HFFc6 (cell line): ENCODE measurements at places on chromosomes 1 and 21.

- DNase-seq = no peak
Measured at GRCh38 chr1:93394514-93394913, 48.8 kb downstream of the DR1 start.

DNA sequence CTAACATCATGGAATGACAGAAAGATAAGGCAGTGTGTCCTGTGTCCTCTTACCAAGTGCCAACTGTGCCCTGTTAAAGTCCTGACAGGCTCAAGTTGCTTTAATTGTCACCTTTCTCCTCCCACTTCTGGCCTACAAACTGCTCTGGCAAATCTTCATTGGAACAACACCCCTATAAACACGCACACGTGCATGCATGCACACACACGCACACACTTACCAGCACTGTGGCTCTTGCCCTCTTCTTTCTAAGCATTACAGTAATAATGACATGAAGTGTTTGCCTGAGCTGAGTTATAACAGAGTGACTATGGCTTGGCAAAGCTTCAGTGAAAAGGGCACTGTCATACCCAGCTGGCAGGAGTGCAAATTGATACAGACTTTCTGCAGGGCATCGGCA lies 82.3 kb upstream of the SYT6 start:
- DNase-seq = no peak

GRCh38 chr21:17482928-17483327 lies 29.9 kb upstream of the CXADR start:
- DNase-seq = no peak

GRCh38 chr1:15942661-15943327 lies 33.1 kb downstream of the ZBTB17 start:
- no peak for DNase-seq

GRCh38 chr1:204989266-204990058 lies 53.5 kb upstream of the CNTN2 start:
- peak; percentile 55 for DNase-seq

GRCh38 chr1:37606481-37607263 lies 10.9 kb upstream of the GNL2 start:
- DNase-seq = peak; percentile 12

- no peak for DNase-seq
Measured at GRCh38 chr21:38182370-38182985, 74.3 kb upstream of the KCNJ15 start.

- DNase-seq = no peak
Measured at GRCh38 chr1:89198491-89199072, at the start of gene GBP4. GBP4 (minus strand) TSS chr1:89198942; CDS start chr1:89198834, 108 bp downstream.

DNA sequence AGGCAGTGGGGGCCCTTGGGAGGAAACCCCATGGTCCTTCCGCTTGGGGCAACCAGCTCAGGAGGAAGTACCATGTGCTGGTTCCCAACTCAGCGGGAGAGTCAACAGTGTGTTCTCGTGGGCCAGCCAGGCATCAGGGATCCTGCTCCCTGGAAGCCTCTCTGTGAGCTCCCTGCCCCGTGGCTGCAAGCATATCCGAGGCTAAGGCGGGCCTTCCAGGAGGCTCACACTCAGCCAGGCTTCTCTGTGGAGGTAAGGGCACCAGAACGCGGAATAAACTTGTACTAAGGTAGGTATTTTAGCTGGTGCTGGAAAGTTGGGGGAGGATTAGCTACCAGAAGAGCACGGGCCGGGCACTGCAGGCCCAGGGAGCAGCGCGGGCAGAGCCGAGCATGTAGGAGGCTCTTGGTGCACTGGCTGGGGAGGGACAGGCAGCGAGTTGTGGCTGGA lies 74.7 kb upstream of the POU3F1 start:
- DNase-seq = no peak

GRCh38 chr1:69109277-69109676 lies 458.4 kb upstream of the LRRC7 start:
- DNase-seq = no peak

- DNase-seq = no peak
Measured at GRCh38 chr1:246530482-246530881, 23.4 kb upstream of the SMYD3 start.

DNA sequence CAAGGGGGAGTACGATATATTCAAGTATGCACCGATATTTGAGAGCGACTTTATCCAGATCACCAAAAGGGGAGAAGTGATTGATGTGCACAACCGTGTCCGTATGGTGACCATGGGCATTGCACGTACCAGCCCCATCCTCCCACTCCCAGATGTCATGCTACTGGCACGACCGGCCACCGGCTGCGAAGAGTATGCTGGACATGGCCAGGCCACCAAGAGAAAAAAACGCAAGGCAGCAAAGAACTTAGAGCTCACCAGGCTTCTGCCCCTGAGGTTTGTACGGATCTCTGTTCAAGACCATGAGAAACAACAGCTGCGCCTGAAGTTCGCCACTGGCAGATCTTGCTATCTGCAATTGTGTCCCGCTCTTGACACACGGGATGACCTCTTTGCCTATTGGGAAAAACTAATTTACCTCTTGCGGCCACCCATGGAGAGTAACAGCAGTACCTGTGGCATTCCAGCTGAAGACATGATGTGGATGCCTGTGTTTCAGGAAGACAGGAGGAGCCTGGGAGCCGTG lies 16.5 kb downstream of the ATF3 start:
- no peak for DNase-seq

GRCh38 chr1:41434306-41434705 lies 50.2 kb downstream of the EDN2 start:
- no peak for DNase-seq

DNA sequence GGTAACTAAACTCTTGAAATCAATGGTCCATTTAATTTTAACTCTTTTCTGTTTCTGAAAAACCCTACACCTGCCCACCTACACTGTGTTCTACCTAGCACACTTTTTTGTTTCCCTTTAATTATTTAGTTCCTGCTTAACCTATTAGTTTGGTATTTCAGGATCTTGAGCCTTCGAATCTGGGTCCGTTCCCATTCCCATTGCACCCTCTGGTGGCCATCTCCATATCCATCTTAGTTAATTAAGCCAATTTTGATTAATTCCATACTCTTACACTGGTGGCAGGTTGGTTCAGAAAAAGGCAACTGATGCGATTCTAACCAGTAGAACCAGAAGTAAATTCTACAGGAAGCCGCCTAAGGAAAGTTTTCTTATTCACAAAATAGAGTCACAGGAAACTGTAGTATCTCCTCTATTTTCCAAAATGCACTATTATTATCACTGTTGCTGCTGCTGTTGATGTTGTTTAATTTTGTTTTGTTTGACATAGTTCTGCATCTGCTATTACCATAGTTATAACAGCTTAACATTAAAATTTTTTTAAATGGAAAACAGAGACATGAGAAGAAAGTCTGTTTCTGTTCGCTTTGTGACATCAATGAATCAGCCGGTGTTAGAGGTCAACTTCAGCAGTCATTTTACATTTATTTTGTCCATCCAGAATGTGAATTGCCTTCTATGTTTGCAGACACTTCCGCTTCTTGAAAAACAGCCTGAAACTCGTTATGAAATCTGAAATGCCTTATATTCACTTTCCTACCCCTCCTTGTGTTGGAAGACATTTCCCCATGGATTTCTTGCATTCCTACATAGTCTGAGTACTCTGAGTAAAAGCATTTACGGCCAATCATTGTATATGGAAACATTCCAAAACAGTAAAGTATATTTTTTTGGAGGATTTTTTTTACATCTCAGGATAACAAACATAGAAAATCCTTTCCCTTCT lies 115.5 kb upstream of the NCAM2 start:
- no peak for DNase-seq

- DNase-seq = no peak
Measured at GRCh38 chr1:208924928-208925327, 658.6 kb upstream of the CAMK1G start.

DNA sequence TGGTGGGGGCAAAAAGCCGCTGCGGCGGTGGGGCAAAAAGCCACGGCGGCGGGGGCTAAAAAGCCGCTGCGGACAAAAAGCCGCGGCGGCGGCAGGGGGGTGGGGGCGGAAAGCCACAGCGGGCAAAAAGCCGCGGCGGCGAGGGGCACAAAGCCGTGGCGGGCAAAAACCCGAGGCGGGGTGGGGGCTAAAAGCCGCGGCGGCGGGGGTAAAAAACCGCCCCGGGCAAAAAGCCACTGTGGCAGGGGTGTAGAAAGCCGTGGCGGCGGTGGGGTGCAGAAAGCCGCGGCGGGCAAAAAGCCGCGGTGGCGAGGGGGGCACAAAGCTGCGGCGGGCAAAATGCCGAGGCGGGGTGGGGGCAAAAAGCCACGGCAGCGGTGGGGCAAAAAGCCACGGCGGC lies 3901.8 kb downstream of the SRGAP2C start:
- no peak for DNase-seq

GRCh38 chr1:29547300-29547699 lies 311.0 kb downstream of the PTPRU start:
- DNase-seq = no peak

GRCh38 chr1:38693759-38694158 lies 165.8 kb downstream of the RRAGC start:
- no peak for DNase-seq

DNA sequence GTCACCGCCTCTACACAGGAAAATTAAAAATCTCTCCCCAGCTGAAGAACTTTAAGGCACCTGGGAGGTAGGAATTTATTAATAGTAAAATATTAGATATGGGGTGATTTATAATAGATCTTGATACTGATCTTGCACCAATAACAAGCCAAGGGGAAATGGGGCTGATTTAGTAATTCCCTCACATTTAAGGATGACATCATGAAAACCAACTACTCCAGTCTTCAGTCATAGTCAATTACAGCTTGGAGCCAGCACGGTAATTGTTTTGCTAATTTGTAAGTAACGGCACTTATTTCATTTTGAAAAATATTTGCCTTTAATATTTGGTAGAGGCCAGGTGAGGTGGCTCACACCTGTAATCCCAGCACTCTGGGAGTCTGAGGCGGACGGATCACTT lies 92.8 kb downstream of the TGFBR3 start:
- no peak for DNase-seq

DNA sequence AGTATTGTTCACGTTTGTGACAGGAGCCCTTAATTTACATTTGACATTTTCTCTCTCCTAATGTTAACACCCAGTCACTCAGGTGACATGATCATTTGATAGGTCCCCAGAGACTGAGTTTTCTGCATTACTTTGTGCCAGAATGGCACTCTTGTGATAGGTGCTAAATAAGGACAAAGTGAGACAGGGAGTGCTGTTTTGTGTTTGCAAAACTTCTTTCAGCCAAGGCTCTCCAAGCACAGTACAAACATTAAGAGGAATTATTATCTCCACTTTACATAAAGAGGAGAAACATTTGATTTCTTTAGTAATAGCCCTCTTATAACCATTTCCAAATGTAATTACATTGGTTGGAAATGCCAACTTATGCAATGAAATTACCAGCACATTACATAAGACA lies 355.2 kb downstream of the NTNG1 start:
- DNase-seq = no peak

DNA sequence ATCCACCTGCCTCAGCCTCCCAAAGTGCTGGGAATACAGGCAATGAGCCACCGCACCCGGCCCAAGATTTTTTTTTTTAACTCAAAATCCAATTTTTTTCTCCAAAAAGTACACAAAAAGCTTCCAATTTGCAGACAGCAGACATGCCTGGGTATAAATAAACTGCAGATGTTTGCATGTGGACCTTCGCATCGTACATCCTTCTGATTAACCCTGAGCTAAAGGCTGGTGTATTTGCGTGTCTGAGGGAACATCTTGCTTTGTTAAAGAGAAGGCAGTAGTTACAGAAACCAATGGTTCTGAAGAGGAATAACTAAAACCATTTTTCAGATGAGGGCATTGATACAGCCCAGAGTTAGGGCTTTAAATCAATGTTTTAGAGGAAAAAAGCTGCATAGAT lies 12.7 kb downstream of the BCAR3 start:
- no peak for DNase-seq

GRCh38 chr21:43911935-43912487 lies 47.0 kb downstream of the AGPAT3 start:
- no peak for DNase-seq

GRCh38 chr1:25771221-25772114 lies 28.5 kb upstream of the SELENON start:
- DNase-seq = no peak

GRCh38 chr21:39121600-39122355 lies 61.5 kb downstream of the PSMG1 start:
- no peak for DNase-seq

- DNase-seq = no peak
Measured at GRCh38 chr1:173187671-173188237, 19.4 kb downstream of the TNFSF4 start.

GRCh38 chr1:223478606-223479005 lies 85.4 kb downstream of the CCDC185 start:
- no peak for DNase-seq

DNA sequence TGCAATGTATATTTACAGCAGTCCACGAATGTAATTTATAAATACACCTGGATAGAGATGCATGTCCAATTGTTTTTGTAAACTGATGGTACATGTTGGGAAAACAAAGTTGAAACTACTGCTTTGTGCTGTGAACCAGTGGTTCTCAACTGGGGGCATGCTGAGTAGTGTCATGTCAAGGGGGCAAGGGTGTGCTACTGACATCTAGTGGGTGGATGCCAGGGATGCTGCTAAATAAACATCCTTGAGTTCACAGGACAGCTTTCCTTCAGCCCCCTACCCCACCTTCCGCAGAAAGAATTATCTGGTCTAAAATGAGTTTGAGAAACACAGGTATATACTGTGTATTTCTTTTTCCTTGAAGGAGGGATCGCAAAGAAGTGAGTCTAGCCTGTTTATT lies 95.9 kb downstream of the RASAL2 start:
- no peak for DNase-seq

GRCh38 chr1:204376465-204376864 lies 16.7 kb upstream of the PLEKHA6 start:
- DNase-seq = no peak

DNA sequence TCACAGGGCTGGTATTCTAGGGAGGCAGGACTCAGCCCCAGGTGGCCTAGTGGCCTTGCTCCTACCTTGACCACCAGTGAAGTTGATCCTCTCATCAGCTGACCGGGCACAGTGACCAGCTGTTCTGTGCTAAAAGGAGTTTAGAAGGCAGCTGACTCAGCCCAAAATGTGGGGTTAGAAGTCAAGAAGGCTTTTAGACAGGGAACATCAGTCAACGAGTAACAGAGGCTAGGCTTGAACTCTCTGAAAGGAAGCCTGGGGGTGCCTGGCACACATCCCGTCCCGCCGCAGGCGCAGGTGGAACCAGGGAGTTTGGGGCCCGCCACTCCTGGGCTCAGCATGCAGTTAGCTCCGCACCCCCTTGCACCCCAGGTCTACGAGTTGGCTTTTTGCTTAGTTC lies 114.9 kb upstream of the SLC45A1 start:
- DNase-seq = no peak

DNA sequence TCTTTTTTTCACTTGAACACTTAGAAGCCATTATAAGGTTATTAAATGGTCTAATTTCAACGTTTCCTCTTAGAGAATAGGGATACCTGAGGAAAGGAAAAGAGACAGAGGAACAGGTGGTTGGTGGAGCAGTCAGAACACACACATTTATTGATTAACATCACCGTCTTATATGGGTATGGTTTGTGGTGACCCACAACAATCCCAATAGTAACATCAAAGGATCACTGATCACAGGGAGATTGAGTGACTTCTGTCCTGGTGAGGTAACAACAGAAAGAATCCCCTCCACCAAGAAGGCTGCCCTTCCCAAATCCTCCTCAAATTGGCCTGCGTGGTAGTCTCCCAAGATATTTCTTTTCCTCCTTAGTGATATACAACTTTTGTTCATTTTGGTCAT lies 474.0 kb downstream of the PLPP3 start:
- DNase-seq = no peak

- no peak for DNase-seq
Measured at GRCh38 chr1:109479311-109479710, 4.4 kb upstream of the ATXN7L2 start.

- DNase-seq = no peak
Measured at GRCh38 chr1:73044241-73045036, 762.1 kb upstream of the NEGR1 start.
